ENCODE measurements at places on chromosomes 6 and 20.

GRCh38 chr6:44702292-44702691 lies 314.8 kb downstream of the CDC5L start:
- no peak for DNase-seq

GRCh38 chr6:149431905-149432775 lies 32.1 kb downstream of the SUMO4 start:
- DNase-seq: peak; percentile 76

GRCh38 chr20:32078322-32078721 lies 26.3 kb downstream of the HCK start:
- no peak for DNase-seq

GRCh38 chr6:169766232-169766631 lies 14.8 kb downstream of the ERMARD start:
- DNase-seq: peak; percentile 28

DNA sequence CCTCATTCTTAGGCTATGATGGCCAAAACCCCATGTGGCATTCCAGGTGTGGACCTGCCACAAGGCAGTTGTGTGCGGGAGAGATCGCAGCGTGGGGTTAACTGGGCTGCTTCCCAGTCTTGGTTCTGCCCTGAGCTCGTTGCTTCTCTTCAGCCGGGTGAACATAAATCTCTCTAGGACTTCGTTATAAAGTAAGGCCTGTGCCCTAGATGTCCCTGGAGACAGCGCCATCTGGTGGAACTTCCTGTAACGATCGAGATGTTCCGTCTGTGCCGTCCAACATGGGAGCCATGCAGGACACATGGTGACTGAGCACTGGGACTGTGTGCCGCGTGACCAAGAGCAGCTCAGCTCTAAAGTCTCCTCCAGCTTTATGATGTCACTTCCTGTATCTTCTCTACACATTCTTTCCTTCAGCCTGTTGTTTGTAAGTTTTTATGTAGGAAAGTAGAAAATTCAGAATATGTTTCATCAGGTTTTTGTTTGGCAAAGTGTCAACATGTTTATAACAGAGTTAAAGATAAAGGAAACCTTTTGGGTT lies 26.8 kb upstream of the RPP40 start:
- peak; percentile 73 for DNase-seq

DNA sequence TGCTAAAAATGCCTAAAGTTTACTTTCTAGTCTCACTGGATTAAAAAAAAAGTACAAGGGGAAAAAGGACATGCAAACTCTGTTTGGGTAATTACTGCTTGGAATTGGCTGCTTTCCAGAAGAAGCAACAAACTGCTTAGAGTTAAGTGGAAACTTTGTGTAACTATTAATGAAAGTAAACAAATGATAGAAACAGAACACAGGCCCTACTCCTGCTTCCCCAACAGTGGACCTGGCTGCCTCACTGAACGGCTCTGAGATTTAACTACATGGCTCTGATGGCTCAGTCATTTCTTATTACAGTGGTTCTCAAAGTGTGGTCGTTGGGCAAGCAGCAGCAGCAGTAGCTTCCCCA lies 108.5 kb downstream of the MAN1A1 start:
- peak; percentile 46 for DNase-seq

DNA sequence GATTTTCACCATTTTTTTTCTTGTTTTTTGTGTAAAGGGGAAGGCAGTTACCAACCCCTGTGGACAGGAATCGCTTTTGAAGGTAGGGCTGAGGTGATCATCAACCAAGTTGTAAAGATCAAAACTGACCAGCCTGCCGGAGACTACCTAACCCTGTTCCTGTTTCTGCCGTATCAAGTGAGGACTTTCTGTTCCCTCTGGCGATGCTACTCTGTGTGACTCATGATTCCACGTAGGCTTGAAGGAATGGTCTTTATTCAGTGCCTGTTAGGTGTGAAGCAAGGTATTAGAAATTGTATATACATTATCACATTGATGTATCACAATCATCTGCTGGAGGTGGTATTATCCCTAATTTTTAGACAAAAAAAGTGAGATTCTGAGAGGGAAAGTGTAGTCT lies 161.3 kb downstream of the SOX4 start:
- DNase-seq: no peak

All from renal cortex interstitium (tissue), 15 donors.